ENCODE measurements at places on chromosomes 12 and 14. TPM values are rescaled to one million over a fixed set of nuclear protein-coding genes. Genes with fewer than 3 reads are reported as not detected.

The DHH gene
- 0.16 TPM for total RNA-seq

The SMAGP gene
- total RNA-seq: 4.7 TPM

The TAS2R8 gene
- not detected for total RNA-seq

The AKAP5 gene
- total RNA-seq: 2.1 TPM

All from activated CD8-positive, alpha-beta T cell treated with anti-CD3 and anti-CD28 coated beads, Interleukin-2, amount 10 ng/mL, durations not matched to agents 7 days and 5 days (primary cell).